Astrocyte of the cerebellum (primary cell): ENCODE measurements at places on chromosomes 7 and 10.

GRCh38 chr7:142957723-142958122, 4.4 kb downstream of the KEL start:
- no peak for DNase-seq

- no peak for DNase-seq
Observed at GRCh38 chr10:57818522-57818921, 449.2 kb downstream of the IPMK start.

DNA sequence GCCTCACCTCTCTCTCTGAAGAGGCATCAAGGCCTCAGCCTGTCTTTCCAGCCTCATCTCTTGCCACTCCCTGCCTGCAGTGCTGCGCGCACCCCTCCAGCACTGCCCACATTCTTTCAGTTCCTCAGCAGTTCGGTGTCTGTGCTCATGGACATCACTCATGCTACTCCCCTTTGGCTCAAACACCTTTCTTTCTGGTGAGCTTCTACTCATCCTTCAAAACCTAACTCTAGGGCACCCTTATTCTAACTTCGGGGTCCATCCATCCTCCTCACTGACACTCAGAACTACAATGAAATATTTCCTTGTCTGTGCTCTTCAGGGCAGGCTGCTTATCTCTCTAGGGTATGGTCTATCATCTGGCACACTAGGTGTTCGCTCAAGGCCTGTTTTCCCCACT, 169.9 kb upstream of the BMPER start:
- DNase-seq: no peak

GRCh38 chr7:101465131-101465530, 102.5 kb downstream of the COL26A1 start:
- DNase-seq: no peak

- DNase-seq: no peak
Observed at GRCh38 chr7:121388950-121389349, 7.2 kb downstream of the FAM3C start.

GRCh38 chr7:32532716-32533115, 37.4 kb downstream of the AVL9 start:
- DNase-seq: no peak

- DNase-seq: no peak
Observed at GRCh38 chr7:8068892-8069686, 100.5 kb downstream of the GLCCI1 start.

DNA sequence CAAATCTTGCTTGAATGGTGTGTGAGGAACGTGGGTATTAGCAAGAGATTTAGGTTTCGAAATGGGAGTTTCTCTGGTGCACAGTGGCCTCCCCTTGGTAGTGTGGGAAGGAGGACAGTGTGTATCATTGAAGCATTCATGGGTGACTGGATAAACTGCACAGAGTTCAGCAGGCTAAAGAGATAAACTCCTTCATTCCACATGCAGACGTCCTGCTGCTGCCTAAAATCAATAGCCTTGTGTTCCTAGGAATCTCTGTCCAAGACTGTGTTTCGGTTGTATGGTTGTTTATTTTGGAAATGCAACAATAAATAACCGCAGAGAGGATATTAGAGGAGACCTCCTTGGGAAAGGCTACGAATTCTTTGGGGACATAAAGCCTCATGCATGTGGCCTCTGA, 100.9 kb upstream of the FAM171A1 start:
- DNase-seq: no peak

DNA sequence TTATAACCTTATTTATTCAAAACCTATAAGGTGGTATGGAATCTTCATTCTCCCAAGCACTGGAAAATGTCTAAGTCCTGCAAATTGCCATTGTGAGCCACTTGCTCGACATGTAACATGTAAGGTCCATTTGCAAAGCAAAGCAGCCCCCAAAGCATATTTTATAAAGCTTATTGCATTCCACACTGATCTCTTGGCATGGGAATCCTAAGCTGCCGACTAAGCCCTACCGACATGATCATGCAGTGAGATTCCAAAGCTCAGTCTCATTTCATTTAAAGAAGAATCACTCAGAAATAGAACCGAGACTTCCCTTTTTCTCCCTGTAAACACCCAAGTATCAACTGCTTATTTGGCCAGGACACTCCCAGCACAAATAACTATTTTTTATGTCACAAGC, 333.4 kb upstream of the MYO3A start:
- no peak for DNase-seq

GRCh38 chr10:4839353-4839752, 13.3 kb downstream of the AKR1E2 start:
- DNase-seq: no peak

DNA sequence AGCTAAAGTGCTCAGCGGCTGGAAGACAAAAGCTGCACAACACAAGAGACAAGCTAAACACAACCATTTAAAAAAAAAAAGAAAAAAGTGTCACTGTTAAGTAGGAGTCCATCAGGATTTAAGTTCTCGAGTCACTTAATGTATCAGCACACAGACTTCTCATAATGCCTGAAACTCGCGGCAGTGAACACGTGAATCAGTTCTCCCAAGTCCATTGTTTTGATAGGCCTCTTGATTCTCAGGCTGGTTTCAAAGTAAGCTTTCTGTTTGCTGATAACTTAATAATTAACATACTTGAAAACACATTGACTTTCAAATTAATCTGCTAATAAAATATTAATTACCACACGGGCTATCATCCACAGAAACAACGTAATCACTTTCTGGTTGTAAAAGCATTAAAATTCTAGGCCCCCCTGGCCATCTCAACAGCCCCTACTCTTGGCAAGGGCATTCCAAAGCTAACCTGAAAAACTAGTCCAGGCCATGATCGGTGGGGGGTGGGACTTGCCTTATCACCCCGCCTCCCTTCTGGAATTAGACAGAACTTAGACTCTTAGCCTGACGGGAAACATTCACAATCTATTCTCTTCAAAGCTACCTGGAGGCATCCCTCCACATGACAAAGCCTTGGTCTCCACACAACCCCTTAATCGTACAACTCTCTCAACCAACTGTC, 129.0 kb downstream of the DIP2C start:
- no peak for DNase-seq

- no peak for DNase-seq
Observed at GRCh38 chr7:12865593-12865992, 178.2 kb downstream of the ARL4A start.

DNA sequence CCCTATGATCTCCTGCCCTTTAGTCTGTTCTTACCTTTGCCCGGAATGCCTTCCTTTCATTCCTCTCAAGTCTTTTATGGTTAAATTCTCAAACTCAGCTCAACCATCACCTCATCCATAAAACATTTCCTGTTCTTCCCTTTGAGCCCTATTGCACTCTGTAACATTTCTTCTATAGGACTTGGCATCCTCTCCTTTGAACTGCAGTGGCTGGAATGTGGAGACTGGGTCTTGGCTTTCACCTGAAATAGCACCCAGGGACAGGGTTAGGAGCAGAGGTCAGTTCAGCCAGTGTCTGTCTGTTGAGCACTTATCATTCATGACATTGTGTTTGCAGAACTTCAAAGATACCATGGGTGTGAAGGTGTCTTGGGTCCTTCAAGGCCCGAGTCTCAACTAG, 7.2 kb downstream of the NFE2L3 start:
- no peak for DNase-seq

- DNase-seq: no peak
Observed at GRCh38 chr10:113382691-113383090, 170.2 kb upstream of the HABP2 start.

DNA sequence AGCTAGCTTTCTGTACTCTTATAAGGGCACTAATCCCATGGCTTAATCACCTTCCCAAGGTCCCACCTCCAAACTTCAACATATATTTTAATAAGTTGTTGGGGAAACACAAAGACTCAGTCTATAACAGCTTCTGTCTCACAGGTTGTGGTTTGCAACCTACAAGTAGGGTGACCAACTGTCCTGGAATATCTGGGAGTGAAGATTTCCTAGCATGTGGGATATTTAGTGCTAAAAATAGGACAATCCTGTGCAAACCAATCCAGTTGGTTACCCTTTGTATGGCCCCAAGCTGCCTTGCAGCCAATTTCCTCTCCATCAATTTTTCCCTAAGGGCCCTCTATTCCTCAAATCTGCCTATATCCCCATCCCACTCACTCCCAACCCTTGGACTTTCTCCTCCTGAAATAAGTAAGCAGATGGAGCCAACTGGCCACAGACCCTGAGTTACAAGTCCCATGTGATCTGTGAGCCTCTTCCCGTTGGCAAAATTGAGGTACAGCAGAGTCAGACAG, 82.3 kb downstream of the FAM13C start:
- no peak for DNase-seq

GRCh38 chr7:141698247-141699015, 3.5 kb downstream of the DENND11 start:
- no peak for DNase-seq

DNA sequence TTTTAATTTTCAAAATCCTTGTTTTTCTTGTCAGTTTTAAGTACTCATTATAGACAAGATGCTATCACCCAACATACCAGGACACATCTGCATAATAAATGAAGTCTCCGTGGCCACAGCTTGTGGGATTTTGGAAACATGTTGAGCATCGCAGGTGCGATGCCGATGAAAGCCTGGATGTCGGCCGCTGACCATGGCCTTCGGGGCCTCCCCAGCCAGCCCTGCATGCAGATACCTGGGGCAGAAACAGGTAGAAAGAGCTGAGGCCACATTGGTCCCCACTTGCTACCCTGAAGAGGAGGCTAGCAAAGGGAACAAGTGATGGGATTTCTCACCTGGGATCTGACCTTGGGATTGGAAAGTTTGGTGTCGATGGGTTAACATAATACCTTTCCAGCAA, 123.8 kb downstream of the DOCK1 start:
- DNase-seq: no peak

DNA sequence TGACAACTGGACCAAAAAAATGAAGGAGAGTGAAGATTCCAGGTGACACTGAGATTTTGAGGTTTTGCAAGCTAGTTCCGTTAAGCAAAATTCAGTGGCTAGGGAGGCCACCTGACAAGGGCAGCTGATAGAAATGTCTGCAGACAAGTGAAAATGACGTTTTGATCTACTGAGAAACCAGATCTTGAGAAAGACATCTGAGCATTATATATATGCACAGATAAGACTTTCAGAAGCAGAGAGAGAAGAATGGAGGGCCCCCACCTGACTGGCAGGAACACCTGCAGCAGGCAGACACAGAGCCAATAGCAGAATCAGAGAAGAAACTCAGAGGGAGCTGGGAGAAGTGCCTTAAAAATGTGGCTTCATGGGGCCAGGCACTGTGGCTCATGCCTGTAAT, 76.1 kb upstream of the LRGUK start:
- no peak for DNase-seq

- no peak for DNase-seq
Observed at GRCh38 chr10:66322777-66323176, 603.1 kb upstream of the LRRTM3 start.

DNA sequence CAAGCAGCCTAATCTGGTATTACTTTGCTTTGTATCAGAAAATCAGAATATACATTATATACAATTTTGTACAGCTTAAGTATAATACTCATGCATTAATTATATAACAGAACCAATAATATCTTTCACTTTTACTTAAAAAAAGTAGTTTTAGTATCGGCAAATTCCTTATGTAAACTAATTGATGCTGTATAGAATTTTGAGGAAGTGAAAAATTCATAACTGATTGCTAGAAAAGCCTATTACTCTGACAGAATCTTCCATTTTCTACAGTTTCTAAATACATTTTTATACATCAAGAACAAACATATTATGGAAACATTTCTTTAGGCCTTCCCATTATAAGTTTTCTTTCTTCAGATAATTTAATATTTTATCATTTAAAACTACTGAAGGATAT, 124.0 kb upstream of the GPR22 start:
- no peak for DNase-seq

- DNase-seq: no peak
Observed at GRCh38 chr7:120189623-120190022, 83.4 kb upstream of the KCND2 start.

- no peak for DNase-seq
Observed at GRCh38 chr7:157399086-157399687, 62.4 kb downstream of the DNAJB6 start.

GRCh38 chr10:29805134-29805723, 170.5 kb upstream of the SVIL start:
- no peak for DNase-seq

DNA sequence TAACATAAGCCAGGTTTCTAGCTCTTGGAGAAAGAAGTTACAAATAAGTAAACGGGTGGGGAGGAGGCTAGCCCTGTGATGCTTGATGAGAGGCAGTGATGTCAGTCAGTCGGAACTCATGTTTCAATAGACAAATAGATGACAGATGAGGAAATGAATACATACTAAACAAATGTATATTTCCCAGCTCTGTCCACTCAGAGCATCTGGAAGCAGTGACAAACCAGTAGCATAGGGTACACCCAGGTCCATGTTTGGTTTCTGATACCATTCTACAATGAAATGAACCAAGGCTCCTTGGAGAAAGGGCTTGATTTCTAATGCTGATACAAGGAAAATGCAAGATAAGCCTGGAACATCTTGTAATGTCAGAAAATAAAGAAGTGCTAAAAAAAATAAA, 30.6 kb downstream of the PODXL start:
- no peak for DNase-seq

GRCh38 chr10:131157899-131158298, 153.6 kb downstream of the TCERG1L start:
- DNase-seq: no peak

GRCh38 chr10:110491346-110491745, 6.4 kb upstream of the DUSP5 start:
- DNase-seq: no peak

DNA sequence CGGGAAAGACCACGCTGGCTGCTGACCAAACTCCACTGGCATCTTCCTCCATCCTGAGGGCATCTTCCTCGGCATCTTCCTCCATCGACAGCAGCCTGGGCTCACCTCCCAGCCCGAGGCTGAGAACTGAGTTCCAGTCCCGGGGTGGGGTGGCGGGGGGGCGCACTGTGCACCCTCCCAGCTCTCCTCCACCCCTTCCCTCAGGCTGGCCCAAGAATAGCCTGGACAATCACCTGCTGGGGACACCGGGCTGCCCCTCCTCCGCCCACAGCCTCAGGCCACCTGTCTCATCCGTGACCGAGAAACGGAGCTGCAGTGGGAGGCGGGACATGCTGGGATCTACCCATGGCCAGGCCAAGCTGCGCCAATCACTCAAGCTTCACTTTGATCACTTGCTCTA, 37.2 kb downstream of the DIP2C start:
- DNase-seq: no peak

- no peak for DNase-seq
Observed at GRCh38 chr10:84908491-84908890, 580.1 kb downstream of the CCSER2 start.

DNA sequence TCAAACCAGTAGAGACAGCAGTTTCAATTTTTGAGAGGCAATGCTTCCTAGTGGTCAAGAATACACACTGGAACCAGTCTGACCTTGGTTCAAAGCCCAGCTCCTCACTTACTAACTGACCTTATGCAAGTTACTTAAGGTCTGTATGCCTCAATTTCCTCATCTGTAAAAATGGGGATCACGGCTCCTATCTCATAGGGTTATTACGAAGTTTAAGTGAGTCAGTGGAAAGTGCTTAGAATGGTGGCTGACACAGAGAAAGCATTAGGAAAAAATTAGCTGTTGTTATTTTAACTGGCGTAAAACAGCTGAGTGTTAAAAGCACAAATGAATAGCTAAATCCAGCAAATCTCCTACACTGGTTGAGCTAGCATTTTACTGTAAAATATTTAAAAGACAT, 162.4 kb upstream of the LAMB4 start:
- no peak for DNase-seq

- DNase-seq: no peak
Observed at GRCh38 chr10:46293832-46294640, 7.2 kb downstream of the ANTXRL start.
